ENCODE measurements at places on chromosomes 6 and 20.

DNA sequence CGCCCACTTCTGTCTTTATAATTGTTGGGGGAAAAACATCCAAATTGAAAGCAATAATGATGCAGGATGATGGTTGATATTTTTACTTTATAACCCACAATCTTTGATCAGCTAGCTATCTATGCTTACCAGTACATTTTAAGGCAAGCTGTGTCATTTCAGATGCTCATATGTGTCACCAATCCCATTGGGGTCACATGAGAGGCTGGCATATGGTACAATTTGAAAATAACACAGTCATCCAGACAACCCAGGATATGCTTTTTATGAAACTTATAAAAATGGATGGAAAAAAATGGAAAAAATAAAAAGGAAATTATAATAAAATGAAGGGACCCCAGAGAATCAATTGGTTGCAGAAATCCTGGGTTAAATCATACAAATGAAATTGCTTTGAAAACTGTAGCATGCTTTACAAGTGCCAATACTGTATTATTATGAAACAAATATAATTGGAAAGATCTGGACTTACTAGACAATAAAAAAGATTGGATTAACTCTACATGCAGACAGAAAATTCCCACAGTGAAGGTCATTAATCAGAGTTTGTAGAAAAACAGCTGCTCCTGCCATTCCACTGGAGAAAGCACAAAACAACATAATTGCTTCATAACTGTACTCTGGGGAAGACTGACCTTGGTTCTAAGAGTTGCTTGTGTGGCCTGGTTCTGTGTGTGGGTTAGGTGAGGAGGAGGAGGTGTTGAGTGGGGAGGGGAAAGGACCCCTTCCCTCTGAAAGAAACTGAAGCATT, 13.3 kb upstream of the PRIM2 start:
- no peak for DNase-seq

DNA sequence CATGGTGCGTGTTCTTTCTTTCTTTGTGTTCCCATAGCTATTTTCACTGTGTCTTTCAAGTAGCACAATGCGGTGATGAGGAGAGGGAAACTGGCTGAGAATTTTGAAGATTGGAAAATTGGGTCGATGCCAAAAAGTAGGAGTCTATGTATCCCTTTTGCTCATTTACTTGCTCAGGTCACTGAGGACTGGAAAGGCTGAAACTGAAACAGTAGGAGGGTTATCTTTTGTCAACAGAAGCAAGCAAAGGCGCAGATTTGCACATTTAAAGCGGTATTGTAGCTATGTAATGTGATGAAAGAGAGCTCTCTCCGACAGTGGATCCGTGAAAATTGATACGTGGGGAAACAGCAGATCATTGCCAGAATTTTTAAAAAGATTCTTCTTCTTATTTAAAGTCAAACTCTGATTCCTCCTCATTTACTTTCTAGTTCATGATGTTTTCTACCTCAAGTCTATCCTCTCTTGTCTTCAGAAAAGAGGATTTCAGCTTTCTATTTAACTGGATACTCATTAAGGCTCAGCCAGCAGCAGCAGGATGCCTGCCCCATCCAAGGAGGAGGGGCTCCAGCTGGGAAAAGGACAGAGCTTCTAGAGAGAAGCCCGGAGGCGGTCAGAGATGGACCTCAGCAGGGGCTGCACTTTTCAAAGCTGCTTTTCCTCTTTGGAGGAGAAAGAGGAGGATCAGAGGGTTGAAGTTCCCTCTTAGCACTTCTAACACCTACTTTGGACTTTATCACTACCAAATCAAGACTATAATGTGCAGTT, 15.9 kb upstream of the FYN start:
- DNase-seq = no peak

DNA sequence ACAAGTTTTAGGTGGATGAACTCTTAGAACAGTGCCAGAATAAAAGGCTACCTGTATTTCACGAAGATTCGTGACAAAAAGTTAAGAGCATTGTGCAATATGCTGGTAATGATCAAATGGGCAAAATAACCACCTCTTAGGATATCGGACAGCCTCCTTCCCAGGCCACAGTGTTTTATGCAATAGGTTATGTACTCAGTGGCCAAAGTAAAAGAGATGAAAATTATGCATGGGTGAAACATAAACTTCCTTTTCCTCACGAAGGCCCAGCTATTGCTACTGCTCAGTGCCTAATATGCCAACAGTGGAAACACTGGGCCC, 153.6 kb upstream of the SIM1 start:
- no peak for DNase-seq

GRCh38 chr6:135030532-135031178, 24.0 kb downstream of the HBS1L start:
- no peak for DNase-seq

- DNase-seq = no peak
Observed at GRCh38 chr20:15339264-15339663, 1001.9 kb upstream of the FLRT3 start.

- no peak for DNase-seq
Observed at GRCh38 chr6:38154731-38155130, 335.2 kb downstream of the ZFAND3 start.

- no peak for DNase-seq
Observed at GRCh38 chr20:62531046-62531838, 55.4 kb upstream of the GATA5 start.

GRCh38 chr20:9130521-9130920, 61.6 kb downstream of the PLCB4 start:
- DNase-seq = no peak

- DNase-seq = no peak
Observed at GRCh38 chr6:157433678-157434081, 52.7 kb downstream of the ZDHHC14 start.

DNA sequence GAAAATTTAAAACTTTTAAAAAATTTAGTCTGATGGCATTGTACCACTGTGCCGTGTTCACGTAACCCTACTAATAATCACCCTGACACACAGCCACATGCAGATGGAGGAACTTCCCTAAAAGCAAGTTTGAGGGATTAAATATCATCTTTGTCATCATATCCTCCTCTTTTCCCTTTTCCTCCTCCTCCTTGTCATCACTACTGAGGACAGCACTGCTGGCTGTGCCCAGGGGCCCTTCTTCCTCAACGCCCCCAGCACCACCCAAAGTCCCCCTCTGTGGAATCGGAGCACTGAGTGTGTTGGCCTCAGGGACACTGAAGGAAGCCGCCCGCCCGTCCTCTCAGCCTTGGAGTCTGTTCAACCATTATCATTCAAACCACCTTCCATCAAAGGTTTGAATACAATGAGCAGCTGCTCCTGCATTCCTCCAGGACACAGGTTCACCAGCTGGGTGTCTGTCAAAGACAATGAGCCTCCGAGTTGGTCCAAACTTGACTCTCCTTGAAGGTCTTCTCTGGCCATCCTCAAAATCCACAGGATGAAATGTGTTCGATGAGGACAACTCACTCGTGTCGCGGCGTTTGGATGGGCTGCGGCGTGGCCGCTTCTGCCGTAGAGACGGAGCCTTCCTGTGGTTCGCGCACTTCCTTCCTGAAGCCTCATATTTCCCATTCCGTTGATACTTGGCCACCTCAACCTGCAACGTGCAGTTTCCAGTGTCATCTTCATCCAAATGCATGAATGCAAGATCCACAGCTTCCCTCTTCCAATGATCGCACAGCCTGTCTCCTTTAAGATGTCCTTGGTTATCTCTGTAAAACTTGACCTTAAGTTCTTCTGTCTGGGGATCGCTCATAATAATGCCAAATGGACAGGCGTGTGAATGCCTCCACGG, 23.3 kb downstream of the NQO2 start:
- DNase-seq = no peak

GRCh38 chr6:36329798-36330291, 6.8 kb downstream of the BNIP5 start:
- no peak for DNase-seq

- DNase-seq = no peak
Observed at GRCh38 chr20:23143098-23143497, 57.0 kb upstream of the CD93 start.

DNA sequence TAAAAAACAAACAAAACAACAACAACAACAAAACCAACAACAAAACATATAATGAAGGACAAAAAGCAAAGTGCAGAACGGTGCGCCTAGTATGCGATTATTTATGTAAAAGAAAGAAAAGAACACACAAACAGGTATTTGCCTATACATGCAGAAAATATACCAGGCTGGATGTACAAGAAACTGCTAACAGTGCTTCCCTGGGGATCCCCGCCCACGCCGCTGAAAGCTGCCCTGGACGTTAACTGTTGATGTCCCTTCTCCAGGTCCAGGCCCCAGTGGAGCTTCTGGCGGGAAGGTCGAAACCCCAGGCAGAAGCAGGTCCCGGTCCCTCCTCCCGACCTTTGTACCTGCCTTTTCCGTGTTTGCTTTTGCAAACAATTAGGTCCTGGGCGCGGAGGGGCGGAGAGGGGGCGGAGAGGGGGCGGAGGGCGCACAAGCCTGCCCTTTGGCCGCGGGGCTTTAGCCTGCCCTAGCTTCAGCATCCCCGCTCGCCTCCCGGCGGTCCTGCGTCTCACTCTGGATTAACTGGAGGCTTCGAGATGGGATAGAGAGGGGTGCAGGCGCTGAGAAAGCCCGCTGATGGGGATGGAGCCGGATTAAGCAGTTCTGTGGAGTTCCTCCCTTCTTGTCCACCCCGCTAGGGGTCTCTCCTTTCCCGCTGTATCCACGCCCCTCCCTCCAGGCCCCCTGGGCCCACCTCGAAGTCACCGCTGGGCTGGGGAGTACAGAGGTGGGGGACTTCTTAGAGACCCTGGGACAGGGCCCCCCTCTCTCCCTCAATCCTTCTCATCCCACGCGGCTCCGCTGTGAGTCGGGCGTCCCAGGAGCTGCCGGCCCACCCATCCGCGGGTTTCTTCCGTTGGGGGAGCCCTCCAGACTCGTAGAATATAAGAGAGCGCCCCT, 8.2 kb upstream of the AHCY start:
- DNase-seq = no peak

DNA sequence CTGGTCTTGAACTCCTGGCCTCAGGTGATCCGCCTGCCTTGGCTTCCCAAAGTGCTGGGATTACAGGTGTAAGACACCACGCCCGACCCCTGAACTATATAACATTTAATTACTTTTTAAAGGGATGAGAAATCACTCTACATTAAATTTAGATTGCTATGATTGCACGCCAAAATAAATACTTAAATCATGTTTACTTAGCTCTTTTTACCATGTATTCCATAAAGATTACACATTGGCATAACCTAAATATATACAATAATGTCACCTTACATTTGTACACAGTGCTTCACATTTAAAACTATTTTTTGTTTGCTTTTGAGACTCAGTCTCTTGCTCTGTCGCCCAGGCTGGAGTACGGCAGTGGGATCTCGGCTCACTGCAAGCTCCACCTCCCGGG, 86.4 kb downstream of the IRAK1BP1 start:
- no peak for DNase-seq

GRCh38 chr20:37343994-37344355, 2.0 kb upstream of the SRC start:
- DNase-seq = no peak

DNA sequence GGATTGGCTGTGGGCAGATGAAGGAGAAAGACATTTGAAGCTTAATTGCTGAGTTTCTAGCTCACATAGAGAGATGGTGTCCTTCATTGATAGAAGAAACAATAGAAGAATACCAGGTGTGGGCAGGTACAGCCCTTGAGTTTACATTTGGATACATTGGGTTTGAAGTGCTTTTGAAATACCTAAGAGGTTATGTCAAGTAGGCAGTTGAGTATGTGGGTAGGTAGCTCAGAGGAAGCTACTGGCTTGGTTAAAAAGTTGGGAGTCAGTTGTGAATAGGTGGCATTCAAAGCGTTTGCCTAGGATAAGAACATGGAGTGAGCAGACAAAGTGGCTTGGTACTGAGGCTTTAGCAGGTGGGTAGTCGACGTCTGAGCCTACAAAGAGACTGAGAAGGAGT, 25.0 kb downstream of the NDUFAF5 start:
- DNase-seq = no peak

DNA sequence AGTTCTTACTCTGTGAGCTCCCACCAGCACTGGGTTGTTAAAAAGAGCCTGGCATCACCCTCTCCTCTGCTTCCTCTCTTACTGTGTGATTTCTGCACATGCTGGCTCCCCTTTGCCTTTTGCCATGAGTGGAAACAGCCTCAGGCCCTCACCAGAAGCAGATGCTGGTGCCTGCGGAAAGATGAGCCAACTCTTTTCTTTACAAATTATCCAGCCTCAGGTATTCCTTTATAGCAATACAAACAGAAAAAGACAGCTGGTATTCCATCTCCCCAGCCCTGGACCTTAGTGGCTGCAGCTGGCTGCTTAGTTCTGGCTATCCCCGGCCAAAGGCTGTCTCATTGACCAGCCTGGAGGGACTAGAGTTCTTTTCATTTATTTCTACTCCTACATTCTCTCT, 129.1 kb downstream of the IMPG1 start:
- no peak for DNase-seq

- no peak for DNase-seq
Observed at GRCh38 chr20:63246490-63247288, 7.6 kb downstream of the NKAIN4 start.

- no peak for DNase-seq
Observed at GRCh38 chr6:51330971-51331370, 512.3 kb downstream of the TFAP2B start.

DNA sequence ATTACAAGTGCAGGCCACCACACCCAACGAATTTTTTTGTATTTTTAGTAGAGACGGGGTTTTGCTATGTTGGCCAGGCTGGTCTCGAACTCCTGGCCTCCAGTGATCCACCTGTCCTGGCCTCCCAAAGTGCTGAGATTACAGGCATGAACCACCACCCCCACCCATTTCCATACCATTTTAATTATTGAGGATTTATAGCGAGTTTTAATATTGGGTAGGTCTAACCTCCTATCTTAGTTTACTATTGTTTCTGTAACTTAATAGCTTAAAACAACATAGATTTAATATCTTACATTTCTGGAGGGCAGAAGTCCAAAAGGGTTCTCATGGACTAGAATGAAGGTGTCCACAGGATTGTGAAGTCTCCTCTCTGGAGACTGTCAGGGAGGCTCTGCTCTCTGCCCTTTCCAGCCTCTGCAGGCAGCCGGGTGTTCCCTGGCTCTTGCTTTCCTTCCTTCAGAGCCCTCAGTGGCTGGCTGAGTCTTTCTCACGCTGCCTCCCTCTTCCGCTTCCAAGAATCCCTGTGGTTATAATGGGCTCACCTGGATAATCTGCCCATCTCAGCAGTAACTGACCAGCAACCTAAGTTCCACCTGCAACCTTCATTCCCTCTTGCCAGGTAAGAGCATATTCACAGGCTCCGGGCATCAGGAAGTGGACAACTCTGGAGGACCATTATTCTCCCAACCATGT, 18.6 kb upstream of the BCAS4 start:
- no peak for DNase-seq

DNA sequence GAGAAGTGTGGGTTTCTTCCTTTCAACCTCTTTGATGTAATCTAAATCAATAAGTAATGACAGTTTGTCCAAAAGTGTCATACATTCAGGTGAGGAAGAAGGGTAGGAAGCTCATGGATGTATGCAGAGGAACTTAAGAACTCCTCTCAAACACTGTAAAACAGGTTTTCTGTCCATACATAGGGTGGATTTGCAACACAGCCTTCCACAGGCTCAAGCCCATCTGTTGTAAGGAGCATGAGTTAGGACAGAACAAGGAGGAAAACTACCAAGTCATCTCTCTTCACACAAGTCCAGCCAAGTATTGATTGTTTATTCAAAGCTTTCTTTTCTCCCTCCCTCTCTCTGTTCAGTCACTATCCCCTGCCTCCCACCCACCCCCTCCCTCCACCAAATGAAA, 49.0 kb upstream of the CDYL start:
- no peak for DNase-seq

GRCh38 chr6:14119784-14120183, 2.2 kb downstream of the CD83 start:
- no peak for DNase-seq

Data from stimulated activated CD8-positive, alpha-beta memory T cell treated with anti-CD3 and anti-CD28 coated beads, Interleukin-15, amount 100 ng/mL, for 4 hours (primary cell).